Cardiac muscle cell (in vitro differentiated cells and primary cell): ENCODE measurements at places on chromosomes 4 and X. TPM values are rescaled to one million over a fixed set of nuclear protein-coding genes. Genes with fewer than 3 reads are reported as not detected.
A peak's percentile ranks its signal among the peaks of the same experiment; 100 is the strongest.

DNA sequence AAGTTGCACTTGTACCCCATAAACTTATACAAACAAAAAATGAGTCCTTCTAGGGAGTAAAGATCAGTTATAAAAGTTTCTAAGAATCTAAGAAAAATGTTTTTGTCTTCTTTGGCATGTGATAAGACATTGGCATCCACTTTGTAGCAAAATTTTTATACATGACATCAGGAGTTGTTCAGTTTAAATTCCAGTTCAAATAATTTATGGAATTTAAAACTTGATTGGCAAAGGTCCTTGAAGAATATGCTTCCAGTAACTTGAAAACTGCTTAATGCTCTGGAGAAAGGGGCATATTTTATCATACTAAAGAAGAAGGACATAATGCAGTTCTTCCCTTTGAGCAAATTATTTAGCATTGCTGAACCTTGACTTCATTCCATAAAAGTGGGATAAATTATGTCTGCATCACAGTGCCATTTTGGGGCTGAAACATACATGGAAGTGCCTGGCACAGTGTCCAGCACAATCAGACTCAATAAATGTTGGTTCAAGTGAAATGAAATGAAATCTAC lies 163.3 kb upstream of the IL15 start:
- H3K27ac ChIP-seq: no peak overlapping the region
- no peak for DNase-seq
- no peak overlapping the region for H3K4me3 ChIP-seq
- no peaks in the 10 kb centered on the region for H3K4me1 ChIP-seq
- H3K27me3 ChIP-seq: no peaks in the 10 kb centered on the region

DNA sequence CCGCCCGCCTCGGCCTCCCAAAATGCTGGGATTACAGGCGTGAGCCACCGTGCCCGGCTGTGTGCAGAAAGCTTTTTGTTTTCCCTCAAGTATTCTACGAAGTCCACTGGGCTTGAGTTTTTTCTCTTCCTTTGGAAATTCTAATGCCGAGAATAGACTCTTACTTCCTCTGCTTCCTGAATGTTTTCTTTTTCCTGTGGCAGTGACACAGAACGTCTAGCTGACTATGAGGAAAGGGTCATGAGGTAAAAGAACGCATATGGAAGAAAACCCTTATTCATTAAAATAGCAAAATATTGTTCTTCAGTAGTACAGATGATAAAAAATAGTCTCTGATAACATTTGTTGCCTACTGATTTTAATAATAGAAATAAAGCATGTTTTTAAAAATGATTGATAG lies 4.9 kb upstream of the SLC25A4 start:
- no peak overlapping the region for H3K27ac ChIP-seq
- H3K36me3 ChIP-seq: no peaks in the 10 kb centered on the region

DNA sequence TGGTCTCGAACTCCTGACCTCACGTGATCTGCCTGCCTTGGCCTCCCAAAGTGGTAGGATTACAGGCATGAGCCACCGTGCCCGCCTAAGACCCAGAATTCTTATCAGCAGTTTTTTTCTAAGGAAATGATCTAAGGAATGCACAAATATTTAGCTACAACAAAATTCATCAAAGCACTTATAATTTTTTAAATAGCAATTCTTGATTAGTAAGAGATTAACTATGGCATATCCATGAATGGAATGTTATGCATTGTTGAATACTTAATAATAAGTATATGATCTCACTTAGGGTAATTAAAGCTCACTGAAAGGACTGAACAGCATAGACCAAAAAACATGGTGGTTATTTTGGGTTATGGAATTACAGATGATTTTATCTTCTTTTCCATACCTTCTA lies 18.4 kb downstream of the CENPU start:
- no peak for DNase-seq
- peaks cover under 1% of the 10 kb centered on the region for H3K36me3 ChIP-seq
- H3K27me3 ChIP-seq: no peaks in the 10 kb centered on the region
- H3K27ac ChIP-seq: no peak overlapping the region

GRCh38 chr4:6806924-6807626 lies 24.5 kb downstream of the KIAA0232 start:
- H3K4me1 ChIP-seq: peaks cover 13% of the 10 kb centered on the region
- DNase-seq: peak; percentile 24
- no peak overlapping the region for H3K27ac ChIP-seq
- no peaks in the 10 kb centered on the region for H3K27me3 ChIP-seq

GRCh38 chr4:150251752-150252190 lies 173.5 kb downstream of the DCLK2 start:
- DNase-seq: peak; percentile 60
- H3K27ac ChIP-seq: no peak overlapping the region
- H3K4me3 ChIP-seq: no peak overlapping the region
- H3K36me3 ChIP-seq: no peaks in the 10 kb centered on the region
- no peaks in the 10 kb centered on the region for H3K4me1 ChIP-seq

- no peak for DNase-seq
- no peaks in the 10 kb centered on the region for H3K36me3 ChIP-seq
- H3K4me1 ChIP-seq: no peaks in the 10 kb centered on the region
- no peak overlapping the region for H3K27ac ChIP-seq
Observed at GRCh38 chr4:6275898-6276806, 6.5 kb downstream of the WFS1 start.

DNA sequence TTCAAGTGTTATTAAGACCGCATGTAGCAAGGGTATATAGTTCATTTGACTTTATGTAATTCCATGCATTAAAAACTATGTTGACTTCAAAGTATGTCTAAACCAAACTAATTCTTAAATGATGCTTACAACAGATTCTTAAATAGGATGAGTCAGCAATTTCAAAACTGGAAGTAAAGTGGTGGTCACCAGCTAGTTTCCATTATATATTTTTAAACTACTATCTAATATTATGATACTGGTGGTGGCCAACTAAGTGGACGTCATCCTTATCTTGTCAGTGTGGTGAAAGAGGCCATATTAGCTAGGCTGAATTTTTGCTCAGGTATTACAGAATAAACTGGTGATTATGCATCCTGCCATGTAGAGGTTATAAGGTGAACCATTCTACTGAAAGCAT lies 1.2 kb downstream of the IL15 start:
- no peak overlapping the region for H3K4me3 ChIP-seq
- H3K4me1 ChIP-seq: no peaks in the 10 kb centered on the region
- peaks cover 51% of the 10 kb centered on the region for H3K27me3 ChIP-seq
- H3K36me3 ChIP-seq: no peaks in the 10 kb centered on the region
- no peak overlapping the region for H3K27ac ChIP-seq

Gene GRID2
- 0.39 TPM in 1 of 2 replicates, not detected in the other for polyA plus RNA-seq

DNA sequence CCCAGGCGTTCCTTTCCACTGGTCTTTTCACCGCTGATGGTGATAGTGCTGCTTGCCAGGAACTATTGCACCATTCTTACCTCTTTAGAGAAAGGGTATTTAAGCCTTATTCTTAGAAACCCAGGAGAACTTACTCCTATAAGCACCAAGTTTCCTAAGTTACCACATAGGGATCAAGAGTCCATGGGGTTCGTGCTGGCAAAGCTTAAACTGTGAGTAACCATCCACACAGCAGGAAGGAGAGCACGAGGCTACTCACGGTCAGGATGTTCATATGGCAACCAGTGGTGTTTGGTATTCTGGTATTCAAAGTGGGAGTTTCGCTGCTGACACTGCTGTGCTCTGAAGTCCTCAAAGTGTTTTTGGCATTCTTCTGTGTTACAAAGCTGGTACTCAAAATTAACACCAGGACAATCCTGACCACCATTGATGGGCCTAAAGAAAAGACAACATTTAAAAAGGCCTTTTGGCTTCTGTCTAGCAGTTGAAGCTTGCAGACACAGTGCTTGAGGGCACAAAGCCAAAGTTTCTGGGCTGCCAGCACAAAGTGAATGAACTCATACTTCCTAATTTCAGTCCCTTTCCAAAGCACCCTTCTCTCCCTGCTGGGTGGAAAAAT lies 256.9 kb downstream of the ADAMTS3 start:
- H3K27ac ChIP-seq: no peak overlapping the region
- peak; percentile 95 for DNase-seq
- no peaks in the 10 kb centered on the region for H3K27me3 ChIP-seq
- peaks cover 13% of the 10 kb centered on the region for H3K4me1 ChIP-seq

GRCh38 chrX:22126327-22126726 lies 94.2 kb downstream of the PHEX start:
- no peak overlapping the region for H3K27ac ChIP-seq
- no peaks in the 10 kb centered on the region for H3K4me1 ChIP-seq
- DNase-seq: no peak
- H3K4me3 ChIP-seq: no peak overlapping the region

DNA sequence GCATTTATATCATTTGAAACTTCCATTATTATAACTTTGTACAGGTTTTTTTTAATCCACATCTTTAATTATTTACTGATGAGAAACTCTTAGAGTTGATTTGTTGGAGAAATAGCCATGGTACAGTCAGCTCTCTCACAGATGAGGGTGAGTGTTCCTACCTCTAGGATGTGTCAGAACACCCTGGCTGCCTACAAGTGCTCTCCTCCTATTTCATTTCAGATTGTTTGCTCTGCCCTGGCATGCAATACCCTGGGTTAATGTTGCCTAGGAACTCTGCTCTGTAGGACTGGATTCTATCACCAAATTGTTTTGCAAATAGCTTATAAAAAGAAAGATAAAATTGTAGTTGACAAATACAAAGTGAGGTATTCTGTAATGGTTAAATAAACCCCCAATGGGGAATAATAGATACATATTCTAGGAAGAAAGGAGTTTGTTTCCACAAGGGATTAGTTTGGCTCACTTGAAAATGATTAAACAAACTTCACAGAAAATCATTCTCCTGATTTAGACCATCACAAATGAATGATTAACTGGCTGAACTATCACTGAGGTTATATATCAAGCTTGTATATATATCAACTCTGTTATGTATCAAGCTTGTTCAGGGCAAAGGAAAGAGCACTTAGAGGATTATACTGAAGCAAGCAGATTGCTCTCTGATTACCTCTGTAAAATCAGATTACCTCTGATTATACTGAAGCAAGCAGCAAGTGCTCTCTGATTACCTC lies 150.0 kb downstream of the PDE5A start:
- no peak overlapping the region for H3K4me3 ChIP-seq
- no peaks in the 10 kb centered on the region for H3K27me3 ChIP-seq
- no peak overlapping the region for H3K27ac ChIP-seq

DNA sequence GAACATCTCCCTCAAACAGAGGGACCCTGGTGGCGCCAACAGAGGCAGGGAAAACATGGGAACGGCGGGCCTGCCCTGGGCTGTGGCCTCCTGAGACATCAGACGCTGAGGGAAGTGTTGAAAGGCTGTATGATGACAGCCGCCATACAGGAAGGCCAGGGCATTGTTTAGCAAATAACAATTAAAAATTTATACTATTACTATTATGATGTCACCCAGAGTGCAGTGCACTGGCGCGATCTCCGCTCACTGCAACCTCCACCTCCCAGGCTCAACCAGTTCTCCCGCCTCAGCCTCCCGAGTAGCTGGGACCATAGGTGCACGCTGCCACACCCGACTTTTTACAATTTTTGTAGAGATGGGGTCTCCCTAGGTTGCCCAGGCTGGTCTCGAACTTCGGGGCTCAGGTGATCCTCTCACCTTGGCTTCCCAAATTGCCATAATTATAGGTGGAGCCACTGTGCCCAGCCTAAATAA lies 54.6 kb downstream of the CPZ start:
- H3K27ac ChIP-seq: no peak overlapping the region
- no peaks in the 10 kb centered on the region for H3K36me3 ChIP-seq
- no peaks in the 10 kb centered on the region for H3K27me3 ChIP-seq
- H3K4me3 ChIP-seq: no peak overlapping the region
- DNase-seq: no peak

Gene TRPC5OS
- polyA plus RNA-seq: not detected in 2 replicates

GRCh38 chr4:150896497-150896896 lies 118.6 kb downstream of the LRBA start:
- H3K27ac ChIP-seq: no peak overlapping the region
- no peak for DNase-seq
- H3K36me3 ChIP-seq: peaks cover 12% of the 10 kb centered on the region
- H3K4me1 ChIP-seq: no peaks in the 10 kb centered on the region
- H3K27me3 ChIP-seq: no peaks in the 10 kb centered on the region

DNA sequence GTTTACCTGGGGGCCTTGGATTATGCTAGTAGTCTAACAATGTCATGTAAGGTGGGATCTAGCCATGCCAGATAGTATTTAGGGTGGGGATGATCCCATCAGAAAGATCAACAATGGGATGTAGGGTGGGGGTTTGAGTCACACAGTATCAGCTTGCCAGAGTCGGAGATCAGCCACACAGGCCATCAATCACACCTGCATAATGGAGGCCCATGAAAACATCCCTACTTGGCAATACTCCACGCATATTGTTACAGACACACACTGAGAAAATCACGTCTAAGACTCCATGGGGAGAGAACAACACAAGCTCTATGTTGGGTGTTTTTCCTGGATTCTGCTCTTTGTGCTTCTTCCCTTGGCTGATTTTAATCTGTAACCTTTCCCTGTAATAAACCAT lies 49.5 kb upstream of the SLC25A4 start:
- DNase-seq: no peak
- H3K36me3 ChIP-seq: no peaks in the 10 kb centered on the region
- H3K27me3 ChIP-seq: no peaks in the 10 kb centered on the region
- H3K4me1 ChIP-seq: no peaks in the 10 kb centered on the region
- no peak overlapping the region for H3K4me3 ChIP-seq

DNA sequence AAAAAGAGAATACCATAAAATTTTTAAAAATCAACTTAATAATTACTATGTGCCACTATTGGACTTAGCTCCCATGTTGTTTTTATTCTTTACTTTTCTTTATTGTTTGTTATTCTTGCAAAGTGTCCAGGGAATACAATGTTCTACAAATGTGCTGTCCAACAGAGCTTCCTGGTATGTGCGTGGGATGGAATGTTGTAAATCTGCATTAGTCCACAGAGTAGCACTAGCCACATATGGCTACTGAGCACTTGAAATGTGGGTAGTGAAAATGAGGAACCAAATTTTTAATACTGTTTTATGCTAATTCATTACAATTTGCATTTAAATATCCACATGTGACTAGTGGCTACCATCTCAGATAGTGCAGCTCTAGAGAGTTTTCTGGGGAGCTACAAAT lies 14.3 kb upstream of the CORIN start:
- H3K27me3 ChIP-seq: no peaks in the 10 kb centered on the region
- peaks cover 5% of the 10 kb centered on the region for H3K4me1 ChIP-seq
- no peak for DNase-seq
- H3K27ac ChIP-seq: no peak overlapping the region
- H3K4me3 ChIP-seq: no peak overlapping the region

DNA sequence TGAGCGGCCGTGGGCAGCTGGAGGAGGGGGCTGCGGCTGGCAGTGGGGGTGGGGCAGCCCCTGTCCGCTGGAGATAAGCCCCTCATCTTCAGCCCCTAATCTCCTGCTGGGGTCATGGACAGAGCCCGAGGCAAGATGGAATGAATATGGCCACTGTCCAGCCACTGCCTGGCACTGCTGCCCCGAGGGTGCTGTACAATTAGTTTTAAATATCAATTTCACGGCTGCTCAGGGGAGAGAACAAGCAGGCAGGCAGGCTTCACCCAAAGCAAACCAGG lies 64.1 kb upstream of the NKX1-1 start:
- no peak for DNase-seq
- H3K4me3 ChIP-seq: no peak overlapping the region
- no peaks in the 10 kb centered on the region for H3K36me3 ChIP-seq
- peaks cover 44% of the 10 kb centered on the region for H3K27me3 ChIP-seq

- no peaks in the 10 kb centered on the region for H3K36me3 ChIP-seq
- H3K27ac ChIP-seq: no peak overlapping the region
- no peak overlapping the region for H3K4me3 ChIP-seq
Observed at GRCh38 chr4:38822748-38823303, 18.2 kb upstream of the TLR1 start.

- no peak overlapping the region for H3K4me3 ChIP-seq
- DNase-seq: no peak
- H3K27me3 ChIP-seq: no peaks in the 10 kb centered on the region
- H3K4me1 ChIP-seq: no peaks in the 10 kb centered on the region
- no peak overlapping the region for H3K27ac ChIP-seq
Observed at GRCh38 chrX:74835566-74835965, 89.7 kb downstream of the NEXMIF start.
